Stimulated activated CD4-positive, alpha-beta T cell treated with anti-CD3 and anti-CD28 coated beads, Interleukin-4, amount 100 ng/mL, for 4 hours (primary cell): ENCODE measurements at places on chromosomes 12 and 14.

- no peak for DNase-seq
Measured at GRCh38 chr12:47088021-47088944, 8.5 kb upstream of the AMIGO2 start.

GRCh38 chr14:92412912-92413311 is 89.9 kb downstream of the SLC24A4 start:
- DNase-seq: no peak

DNA sequence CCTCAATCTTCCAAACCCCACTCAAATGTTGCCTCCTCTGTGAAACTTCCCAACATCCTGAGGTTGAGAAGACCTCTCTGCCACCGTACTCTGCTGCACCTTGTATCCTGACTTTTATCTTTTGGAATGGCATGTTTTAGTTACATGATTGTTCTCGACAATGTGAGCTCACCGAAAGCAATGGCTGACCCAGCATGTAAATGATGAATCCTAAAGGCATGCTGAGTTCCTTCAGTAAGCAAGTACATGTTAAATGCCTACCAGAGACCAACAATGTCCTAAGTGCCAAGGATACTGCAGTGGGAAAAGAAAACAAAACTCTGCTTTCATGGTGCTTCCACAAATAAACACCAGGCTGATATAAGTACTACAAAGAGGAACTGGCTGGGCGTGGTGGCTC is 13.7 kb downstream of the PPP1R13B start:
- no peak for DNase-seq

DNA sequence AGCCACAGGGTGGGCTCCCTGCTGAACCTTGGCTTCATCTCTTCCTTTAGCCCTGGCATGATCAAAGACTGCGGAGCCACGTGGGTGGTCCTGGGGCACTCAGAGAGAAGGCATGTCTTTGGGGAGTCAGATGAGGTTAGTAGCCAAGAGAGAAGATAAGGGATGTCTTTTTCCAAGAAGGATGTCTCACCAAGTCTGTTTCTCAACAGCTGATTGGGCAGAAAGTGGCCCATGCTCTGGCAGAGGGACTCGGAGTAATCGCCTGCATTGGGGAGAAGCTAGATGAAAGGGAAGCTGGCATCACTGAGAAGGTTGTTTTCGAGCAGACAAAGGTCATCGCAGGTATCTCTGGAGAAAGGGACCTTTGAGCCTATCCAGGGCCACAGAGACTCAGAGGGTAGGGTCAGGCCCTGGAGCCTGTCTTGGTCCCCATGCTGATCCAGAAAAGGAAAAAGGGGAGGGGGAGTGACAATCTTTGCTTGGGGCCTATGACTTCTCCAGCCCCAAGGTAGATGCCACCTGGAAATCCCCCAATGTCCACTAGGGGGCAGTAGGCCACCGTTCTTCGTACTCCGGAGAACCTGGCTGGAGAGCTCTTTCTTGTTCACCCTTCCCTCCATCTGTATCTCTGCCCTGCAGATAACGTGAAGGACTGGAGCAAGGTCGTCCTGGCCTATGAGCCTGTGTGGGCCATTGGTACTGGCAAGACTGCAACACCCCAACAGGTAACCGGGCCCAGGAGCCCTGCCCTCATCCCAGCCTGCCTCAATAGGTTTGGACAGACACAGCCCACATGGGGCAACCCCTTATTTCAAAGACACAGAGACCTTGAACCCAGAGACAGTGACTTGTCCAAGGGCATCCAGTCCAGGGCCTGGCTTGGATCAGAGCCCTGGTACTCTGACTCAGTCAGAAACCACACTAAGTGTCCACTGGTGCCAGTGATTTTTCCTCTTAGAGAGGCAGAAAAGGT is 2.0 kb downstream of the TPI1 start:
- DNase-seq: peak; percentile 73

- no peak for DNase-seq
Measured at GRCh38 chr14:104680806-104681688, 8.4 kb upstream of the INF2 start.

- DNase-seq: no peak
Measured at GRCh38 chr12:103705927-103706326, 118.9 kb downstream of the STAB2 start.

GRCh38 chr12:71536279-71536938 is 96.8 kb downstream of the LGR5 start:
- DNase-seq: no peak
